GM04504 (cell line): ENCODE measurements at places on chromosomes 11 and 22.

GRCh38 chr22:34019190-34019845, 99.0 kb upstream of the LARGE1 start:
- DNase-seq = no peak

DNA sequence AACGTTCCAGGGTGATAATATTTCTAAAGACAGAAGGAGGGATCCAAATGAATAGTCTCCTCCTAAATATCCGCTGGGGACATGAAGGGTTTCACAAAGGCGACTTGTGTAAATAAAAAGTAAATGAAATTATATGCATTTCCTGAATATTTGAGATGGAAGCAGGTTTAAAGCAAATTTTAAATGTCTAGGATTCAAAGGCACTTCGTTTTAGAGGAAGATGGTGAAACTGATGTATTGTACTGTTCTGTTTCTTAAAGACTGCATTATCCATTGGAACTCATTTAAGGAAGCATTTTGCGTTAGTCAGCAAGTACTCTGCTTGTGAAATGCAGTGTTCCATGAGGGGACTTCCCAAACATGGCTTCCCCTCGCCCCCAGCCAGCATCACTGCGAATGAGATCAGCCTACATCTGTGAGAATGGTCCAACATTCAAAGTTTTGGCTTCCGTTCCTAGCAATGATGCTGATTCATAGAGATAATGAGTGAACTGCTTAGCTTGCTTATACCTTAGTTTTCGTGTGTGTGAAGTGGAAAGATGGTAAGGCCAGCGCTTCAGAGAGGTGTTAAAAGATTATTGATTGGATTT, 1.5 kb downstream of the RAB39A start:
- DNase-seq = no peak

DNA sequence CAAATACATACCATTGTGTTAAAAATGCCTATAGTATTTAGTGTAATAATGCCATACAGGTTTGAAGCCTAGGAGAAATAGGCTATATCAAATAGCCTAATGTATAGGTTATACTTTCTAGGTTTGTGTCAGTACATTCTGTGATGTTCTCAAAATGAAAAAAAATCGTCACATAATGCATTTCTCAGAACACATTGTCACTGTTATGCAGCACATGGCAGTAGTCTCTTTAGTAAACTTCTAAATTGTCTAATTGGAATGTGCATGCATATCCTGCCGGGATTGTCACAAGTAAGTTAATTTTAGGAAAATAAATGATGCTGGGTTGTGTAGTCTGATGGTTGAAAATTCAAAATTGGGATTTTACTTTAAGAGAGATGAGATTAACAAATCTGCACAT, 920.1 kb upstream of the CNTN5 start:
- no peak for DNase-seq

DNA sequence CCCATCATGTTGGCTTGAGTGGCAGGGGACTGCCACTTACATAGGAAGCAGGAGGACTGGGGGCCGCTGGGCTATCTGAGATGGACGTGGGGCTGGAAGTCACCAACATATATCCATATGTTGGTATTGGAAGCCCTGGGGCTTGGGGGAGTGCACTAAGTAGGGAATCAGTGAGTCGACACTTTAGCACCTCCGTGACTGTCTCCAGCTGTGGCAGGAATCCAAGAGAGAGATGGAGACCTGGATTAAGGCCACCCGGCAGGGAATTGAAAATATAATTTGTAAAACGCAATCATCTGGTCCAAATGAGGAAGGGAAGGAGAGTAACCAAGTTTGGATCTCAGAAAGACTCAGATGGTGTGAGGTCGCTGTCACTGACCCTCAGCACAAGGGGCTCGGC, 68.4 kb downstream of the ELFN2 start:
- DNase-seq = no peak

GRCh38 chr22:29359469-29359868, 28.9 kb downstream of the AP1B1 start:
- no peak for DNase-seq

DNA sequence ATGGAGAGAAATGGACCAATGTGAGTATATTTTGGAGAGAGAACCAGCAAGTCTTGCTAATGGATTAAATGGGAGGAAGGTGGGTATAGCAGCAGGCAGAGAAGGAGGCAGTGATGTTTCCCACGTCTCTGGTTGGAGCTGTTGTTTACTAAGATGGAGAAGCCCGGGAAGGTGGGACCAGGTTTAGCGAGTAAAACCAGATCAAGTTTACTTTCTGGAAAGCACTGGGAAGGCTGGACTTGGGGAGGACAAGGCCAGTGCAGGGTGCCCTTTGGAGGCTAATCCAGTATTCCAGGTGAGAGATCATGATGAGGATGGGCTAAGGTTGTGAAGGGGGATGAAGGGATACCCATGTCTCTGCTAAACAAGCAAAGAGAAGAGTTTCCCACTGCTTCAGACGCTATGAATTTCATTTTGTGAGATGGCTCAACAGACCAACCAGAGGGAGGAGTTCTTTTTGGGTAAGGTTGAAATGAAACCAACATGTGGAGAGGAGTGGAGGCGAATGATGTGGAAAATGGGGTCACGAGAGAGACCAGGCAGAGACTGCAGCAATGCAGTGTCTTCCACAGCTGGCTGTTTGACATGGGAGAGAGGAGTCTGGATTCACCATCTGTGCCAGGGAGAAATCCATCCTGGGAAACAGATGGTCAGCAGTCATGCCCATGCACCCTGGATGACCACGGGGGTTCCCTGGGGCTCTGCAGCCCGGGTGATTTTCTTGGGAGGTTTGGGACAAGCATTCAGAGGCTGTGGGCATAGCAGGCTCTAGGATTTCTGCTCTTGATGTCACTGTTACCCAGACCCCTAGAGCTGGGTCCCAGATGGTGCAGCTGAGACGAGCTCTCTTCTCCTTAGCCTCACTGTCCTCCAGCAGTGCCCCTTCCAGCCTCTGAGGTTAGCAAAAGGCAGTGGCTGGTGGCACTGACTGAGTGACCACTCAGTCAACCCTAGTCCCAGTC, 24.9 kb downstream of the COMMD9 start:
- no peak for DNase-seq

DNA sequence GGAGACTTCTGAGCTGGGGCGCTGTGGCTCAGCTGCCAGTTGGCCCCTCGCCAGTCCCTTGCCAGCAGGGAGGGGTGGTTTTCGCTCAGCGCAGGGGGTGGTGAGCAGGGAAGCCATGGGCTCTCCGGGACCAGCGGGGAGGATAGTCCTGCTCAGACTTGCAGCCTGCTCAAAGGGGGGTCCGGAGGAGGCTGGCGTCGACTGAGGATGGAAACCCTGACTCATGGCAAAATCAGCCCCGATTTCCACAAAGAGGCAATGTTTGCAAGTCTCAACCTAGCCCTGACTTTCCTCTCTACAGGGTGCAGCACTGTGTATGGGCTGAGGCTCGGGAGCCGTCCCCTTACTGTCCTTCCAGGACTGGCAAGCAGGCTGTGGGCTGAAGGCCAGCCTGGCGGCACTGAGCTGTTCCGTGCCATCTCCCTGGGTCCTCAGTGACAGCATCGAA, 35.1 kb downstream of the FBLN1 start:
- peak; percentile 71 for DNase-seq

- DNase-seq = peak; percentile 12
Measured at GRCh38 chr11:43419460-43419859, 60.7 kb downstream of the TTC17 start.

- DNase-seq = no peak
Measured at GRCh38 chr11:2526808-2527381, 82.1 kb downstream of the KCNQ1 start.

DNA sequence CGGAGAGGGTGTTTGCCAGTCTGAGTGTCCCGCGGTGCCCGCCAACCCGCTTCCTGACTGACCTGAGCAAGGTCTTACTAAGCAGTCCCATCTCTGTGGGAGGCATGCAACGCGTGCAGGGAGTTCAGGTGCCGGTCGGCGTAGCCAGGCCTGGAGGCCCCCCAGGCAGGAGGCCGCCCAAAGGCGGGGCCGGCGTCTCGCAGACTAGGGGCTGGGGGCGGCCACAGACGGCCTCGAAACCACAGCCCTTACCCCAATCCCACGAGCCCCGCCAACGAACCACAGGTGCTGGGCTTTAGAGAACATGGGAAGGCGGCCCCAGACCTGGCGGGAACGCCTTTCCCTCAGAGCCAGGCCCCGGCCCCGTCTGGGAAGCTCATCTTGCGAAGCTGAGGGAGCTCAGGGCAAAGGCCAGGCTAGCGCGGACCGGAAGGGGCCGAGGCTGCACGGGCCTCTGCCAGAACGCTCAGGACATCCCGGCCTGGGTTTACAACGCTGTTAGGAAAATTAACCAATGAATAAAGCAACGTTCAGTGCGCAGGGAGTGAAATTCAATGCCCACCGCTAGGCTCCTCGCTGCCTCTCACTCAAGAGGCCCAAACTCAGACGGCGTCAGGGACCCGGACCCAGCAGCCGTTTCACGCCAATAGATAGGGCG, 2.1 kb upstream of the MTFP1 start:
- no peak for DNase-seq

DNA sequence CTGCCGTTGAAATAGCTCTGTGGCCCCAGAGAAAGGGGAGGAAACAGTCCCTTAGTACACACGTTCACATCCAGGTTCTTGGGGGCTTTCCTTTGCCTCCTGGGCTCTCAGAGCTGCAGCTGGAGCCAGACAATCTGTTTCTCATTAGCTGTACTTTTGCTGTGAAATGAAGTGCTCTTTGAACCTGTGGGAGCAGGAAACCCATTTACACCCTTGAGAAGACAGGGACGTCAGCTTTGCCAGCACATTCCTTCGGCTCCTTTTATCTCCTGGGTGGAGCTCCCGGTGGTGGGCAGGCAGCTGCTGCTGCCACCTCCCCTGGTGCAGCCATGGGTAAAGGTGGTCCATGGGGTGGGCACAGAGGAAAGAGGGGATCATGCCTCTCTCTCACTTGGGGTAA, 80.6 kb upstream of the TIMP3 start:
- DNase-seq = peak; percentile 34

DNA sequence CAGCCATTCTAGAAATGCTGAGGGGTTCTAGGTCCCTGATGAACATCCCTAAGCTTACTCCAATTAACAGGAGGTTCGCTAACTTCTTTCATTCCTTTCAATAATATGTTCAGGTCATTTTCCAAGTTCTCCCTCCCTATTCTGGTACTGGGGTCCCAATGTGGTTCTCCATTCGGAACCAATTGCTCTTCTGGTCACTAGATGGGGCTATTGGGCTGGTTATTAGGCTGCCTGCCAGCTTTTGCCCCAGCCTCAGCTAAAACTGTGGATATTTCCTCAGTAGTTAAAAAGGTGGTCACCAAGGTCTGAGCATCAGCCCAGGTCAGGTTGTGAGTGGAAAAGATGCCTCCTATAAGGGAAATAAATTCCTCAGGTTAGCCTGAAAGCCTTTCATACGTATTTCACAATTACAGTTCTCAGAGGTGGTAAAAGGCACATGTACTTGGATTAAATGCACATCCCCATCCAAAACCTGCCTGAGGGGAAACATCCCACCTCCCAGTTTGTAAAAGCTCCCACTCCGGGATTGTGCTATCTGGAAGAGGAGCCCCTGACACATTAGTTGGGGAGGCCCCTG, 161.1 kb upstream of the CCDC179 start:
- peak; percentile 17 for DNase-seq

DNA sequence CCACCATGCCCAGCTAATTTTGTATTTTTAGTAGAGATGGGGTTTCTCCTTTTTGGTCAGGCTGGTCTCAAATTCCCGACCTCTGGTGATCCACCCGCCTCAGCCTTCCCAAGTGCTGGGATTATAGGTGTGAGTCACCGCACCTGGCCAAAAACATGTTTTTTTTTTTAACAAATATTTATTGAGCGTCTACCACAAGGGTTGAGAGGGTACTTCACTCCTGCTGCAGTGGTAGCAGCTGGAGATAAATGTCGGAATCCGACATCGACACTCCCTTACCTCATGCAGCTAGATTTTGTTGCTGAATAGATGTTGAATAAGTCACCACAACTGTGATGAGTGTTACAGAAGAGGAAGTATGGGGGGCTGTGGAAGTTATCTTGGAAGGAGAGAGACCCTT, 971 bp downstream of the DNAJB13 start:
- no peak for DNase-seq

DNA sequence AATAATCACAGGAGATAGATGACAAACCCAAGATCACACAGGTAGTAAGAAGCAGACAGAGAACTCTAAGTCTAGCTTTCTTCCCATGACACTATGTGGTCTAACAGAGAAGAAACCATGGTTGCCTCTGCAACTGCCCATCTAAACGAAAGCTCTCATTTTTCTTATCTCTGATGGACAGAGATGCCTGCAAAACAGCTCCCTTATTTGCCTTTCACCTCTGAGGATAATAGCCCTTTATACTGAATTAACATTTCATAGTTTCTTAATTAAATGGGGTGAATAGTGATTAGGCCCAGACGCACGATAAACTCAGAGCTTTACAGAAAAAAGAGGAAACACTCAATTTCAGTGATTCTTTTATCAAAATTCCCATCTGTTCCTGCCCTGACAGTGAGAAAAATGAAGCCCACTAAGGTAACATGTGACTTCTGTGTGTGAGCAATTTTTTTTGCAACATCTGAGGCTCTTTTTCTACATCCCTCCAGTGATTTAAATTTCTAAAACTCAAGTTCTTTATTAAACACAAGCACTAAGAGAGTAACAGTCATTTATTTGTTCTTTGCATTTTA, 24.6 kb downstream of the OR2AG2 start:
- DNase-seq = no peak

DNA sequence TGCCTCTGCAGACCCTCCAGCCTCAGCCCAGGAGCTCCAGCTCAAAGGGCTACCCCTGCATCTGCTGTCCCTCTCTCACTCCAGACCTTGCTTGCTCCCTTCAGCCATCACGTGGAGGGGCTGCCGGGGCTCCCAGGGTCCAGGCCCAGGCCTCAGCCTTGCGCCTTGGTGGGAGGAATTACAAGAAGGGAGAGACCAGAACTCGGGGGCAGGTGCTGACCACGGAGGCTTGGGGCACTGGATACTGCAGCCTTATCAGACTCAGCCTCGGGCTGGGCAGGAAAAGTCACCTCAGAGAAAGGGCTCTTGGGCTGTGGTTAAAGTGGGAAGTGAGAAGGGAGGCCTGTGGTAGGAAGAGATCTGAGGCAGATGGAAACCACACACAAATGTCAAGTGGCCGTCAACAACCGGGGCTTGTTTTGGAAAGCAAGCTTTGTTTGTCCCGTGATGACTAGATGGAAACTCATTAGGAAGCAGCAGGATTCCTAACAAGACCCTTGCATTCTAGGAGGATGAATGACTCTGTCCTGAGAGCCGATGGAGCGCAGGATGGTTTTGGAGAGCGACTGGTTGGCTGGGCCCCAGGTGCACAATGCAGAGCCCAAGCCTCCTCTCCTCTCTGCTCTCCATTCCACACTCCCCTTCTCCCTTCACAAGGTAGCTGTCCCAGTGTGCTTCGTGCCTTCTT, 1321.7 kb downstream of the TBC1D22A start:
- no peak for DNase-seq

- DNase-seq = no peak
Measured at GRCh38 chr11:8286886-8287285, 23.2 kb upstream of the LMO1 start.

GRCh38 chr11:58047818-58048217, 17.1 kb downstream of the OR6Q1 start:
- no peak for DNase-seq

- no peak for DNase-seq
Measured at GRCh38 chr11:130588471-130588870, 140.0 kb downstream of the ADAMTS15 start.

- DNase-seq = no peak
Measured at GRCh38 chr22:17962168-17962567, 62.2 kb downstream of the MICAL3 start.

GRCh38 chr11:126113963-126114362, 51.3 kb upstream of the CDON start:
- no peak for DNase-seq
